Erythroblast (primary cell): ENCODE measurements at places on chromosomes 1 and 21.

GRCh38 chr1:187744665-187745064 lies 915.9 kb downstream of the PLA2G4A start:
- DNase-seq, result no peak

DNA sequence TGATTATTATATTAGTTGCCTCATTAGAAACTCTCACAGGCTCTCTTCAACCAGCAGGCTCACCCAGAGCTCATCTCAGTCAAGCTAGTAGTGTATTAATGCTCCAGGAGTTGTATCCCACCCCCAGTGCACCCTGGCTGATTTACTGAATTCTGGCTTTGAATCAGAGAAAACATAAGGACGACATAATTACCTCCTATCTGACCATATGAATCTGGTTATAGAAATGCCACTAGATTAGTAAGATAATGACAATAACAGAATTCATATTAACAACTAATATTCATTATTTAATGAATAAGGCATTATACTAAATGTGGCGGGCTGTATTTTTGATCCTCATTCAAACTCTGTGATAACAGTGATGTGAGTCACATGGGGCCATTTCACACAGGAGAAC lies 1066.7 kb downstream of the TTLL7 start:
- DNase-seq, result no peak

GRCh38 chr1:171265686-171266085 lies 17.4 kb downstream of the FMO1 start:
- DNase-seq, result no peak

DNA sequence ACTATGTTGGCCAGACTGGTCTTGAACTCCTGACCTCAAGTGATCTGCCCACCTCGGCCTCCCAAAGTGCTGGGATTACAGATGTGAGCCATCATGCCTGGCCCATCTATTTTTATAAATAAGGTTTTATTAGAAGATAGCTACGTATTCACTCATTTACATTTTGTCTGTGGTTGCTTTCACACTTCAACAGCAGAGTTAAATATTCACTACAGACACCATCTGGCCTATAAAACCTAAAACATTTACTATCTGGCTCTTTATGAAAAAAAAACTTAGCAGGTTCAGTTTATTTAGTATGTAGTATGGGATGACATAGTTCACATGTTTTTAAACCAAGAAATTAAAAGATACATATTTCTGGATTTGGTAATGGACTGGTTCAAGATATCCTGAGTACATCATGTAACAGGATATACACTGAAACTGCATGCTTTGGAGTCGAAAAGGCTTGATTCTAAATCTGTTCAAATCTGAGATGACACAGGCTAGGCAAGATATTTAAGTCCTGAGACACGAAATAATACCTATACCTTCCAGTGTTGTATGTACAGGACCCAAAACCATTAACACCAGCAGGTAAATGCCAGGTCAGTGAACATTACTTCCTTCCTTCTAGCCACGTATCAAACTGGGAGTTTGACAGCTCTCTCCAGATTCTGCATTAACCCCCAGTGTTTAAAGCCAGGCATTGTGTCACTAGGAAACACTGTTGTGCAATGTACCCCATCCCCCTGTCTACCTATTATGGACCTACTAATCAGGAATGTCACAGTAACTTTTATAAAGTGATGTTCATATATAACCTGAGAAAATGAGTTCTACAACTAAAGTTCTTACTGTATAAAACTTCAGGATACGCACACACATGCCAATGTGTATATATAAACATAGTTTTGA lies 54.3 kb upstream of the SDC3 start:
- DNase-seq, result no peak

GRCh38 chr1:201542309-201543035 lies 3.5 kb downstream of the NAV1 start:
- no peak for DNase-seq

- no peak for DNase-seq
Measured at GRCh38 chr1:218945050-218945449, 228.6 kb upstream of the LYPLAL1 start.

DNA sequence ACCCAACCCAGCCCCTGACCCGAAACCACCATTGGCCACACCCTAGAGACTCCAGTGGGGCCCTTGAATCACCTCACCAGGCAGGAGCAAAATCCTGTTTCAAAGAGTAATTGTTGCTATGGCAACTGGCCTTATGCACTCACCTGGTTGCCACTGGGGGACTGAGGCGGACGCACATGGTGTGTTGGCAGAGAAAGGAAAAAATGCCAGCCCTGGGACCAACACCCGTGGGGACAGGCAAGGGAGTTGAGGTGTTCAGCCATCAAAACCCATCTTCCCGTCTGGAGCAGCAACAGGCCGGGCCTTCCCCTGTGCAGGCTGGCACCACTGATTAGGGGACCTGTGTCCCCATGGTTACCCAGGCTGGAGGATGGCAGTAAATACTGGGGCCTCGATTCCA lies 395.8 kb upstream of the VAMP3 start:
- DNase-seq, result no peak
